Aorta (tissue), 5 donors: ENCODE measurements at places on chromosomes 3 and 15. TPM values are rescaled to one million over a fixed set of nuclear protein-coding genes. Genes with fewer than 3 reads are reported as not detected.

Gene IL5RA
- total RNA-seq, result 0.18 TPM

Gene MAP4
- 467 TPM for total RNA-seq

Gene ISLR
- total RNA-seq, result 62.2 TPM

Gene CASR
- not detected for total RNA-seq

Gene ASB14
- total RNA-seq, result not detected
